ENCODE measurements at places on chromosomes 11 and 22.

DNA sequence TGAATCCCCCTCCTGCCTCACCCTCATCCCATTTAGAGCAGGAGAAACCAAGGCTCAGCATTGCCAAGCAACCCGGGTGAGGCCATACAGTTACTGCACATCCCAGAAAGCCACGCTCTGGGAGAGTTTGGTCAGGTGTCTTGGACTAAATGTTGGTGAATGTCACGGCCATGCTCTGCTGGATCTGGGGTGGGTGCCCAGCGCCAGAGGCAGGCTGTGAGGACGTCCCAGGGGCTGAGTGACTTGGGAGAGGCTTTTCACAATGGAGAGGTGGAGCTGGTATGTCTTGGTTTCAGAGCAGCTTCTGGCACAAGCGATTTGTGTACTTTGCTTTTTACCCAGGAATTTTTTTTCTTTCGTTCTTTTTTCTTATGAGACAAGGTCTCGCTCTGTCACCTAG is 6.6 kb downstream of the SERHL2 start:
- DNase-seq, result no peak

DNA sequence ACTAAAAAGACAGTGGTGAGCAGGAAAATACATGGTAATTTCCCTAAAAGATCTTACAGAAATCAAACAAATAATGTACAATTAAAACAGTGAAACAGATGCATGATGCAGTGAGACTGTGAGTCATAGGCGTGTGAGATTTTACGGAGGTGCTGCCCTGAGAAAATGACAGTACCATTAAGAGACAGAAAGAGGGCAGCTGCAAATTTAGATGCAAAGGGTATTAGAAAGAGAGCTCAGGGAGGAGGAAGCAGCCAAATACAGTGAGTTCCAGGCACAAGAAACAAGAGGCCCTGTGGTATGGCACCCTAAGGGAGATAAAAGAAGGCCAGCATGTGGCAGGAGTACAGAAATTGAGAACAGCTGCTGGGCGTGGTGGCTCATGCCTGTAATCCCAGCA is 88.5 kb upstream of the FIBIN start:
- no peak for DNase-seq

DNA sequence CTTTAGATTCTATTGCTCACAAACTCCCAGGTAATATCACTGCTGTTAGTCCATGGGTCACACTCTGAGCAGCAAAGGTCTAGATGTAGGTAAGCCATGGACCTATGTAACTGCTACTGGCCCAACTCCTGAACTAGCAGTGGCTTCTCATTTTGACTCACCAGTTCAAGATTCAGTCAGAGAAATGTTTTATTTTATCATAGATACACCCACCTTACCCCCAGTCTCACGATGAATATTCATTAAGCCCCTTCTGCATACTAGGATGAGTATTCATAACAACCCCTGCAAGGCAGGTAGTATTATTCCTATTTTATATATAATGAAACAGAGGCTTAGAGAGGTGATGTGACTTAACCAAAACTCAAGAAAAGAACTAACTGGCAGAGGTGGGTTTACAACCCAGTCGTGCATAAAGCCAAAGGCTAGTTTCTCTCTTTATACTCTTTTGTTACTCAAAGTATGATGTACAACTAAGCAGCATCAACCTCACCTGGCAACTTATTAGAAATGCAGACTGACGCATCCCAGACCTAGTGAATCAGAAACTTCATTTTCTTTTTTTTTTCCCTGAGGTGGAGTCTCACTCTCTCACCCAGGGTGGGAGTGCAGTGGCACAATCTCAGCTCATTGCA is 957.6 kb upstream of the CCDC90B start:
- DNase-seq, result no peak

GRCh38 chr11:100759106-100759505 is 72.0 kb downstream of the ARHGAP42 start:
- DNase-seq, result no peak
